ENCODE measurements at places on chromosomes 11 and 22. TPM values are rescaled to one million over a fixed set of nuclear protein-coding genes. Genes with fewer than 3 reads are reported as not detected.

OR5AR1 gene
- total RNA-seq, result not detected

TSKU gene
- 13.9 TPM for total RNA-seq

OR51I1 gene
- not detected for total RNA-seq

DUSP18 gene
- 2.4 TPM for total RNA-seq

KLHL35 gene
- total RNA-seq, result 3.6 TPM

OR52B6 gene
- total RNA-seq, result not detected

APOL5 gene
- 1.1 TPM for total RNA-seq

HEPHL1 gene
- not detected for total RNA-seq

TCN1 gene
- total RNA-seq, result not detected

PATE2 gene
- 0.13 TPM for total RNA-seq

VPREB3 gene
- 0.40 TPM for total RNA-seq

PHLDB1 gene
- total RNA-seq, result 52.5 TPM
